ENCODE measurements at places on chromosomes 4 and X.

DNA sequence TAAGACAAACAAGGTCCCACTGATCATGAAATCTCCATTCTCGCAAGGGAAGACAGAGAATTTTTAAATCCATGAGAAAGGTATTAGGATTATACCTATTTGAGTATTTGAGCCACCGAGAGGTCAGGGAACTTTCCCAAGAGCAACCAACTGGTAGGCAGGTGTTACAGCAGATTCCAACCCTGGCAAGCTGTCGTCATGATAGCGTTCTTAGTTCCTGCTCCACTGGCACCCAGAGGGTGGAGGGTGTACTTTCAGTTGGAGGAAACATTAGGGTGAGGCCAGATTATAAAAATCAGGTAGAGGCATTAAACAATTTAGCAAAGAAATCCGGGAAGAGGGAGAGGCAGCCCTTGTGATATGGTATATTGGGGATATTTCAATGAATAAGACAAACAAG lies 23.3 kb downstream of the COQ2 start:
- DNase-seq, result no peak

- DNase-seq, result no peak
These were observed 16.3 kb upstream of the ATP6AP2 start for GRCh38 chrX:40564447-40564846.

- no peak for DNase-seq
These were observed 14.6 kb downstream of the ZNF718 start for GRCh38 chr4:138935-139334.

DNA sequence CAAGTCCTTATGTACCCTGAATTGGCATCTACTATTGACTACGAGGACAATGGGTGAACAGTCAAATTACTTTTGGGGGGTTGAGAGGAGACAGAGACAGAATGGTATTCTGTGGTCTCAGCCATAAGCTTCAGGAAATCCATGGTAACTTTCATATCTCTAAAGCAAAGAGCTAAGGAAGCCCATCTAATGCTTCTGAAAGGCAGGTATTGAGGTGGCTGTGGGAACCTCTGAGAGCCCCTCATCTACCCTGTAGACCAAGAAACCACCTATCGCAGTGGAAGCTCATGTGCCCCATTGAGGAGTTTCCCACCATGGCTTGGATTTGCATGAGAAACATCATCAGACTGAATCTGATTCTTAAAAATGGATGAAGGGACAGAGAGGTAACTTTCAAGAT lies 23.1 kb upstream of the BMP2K start:
- no peak for DNase-seq

DNA sequence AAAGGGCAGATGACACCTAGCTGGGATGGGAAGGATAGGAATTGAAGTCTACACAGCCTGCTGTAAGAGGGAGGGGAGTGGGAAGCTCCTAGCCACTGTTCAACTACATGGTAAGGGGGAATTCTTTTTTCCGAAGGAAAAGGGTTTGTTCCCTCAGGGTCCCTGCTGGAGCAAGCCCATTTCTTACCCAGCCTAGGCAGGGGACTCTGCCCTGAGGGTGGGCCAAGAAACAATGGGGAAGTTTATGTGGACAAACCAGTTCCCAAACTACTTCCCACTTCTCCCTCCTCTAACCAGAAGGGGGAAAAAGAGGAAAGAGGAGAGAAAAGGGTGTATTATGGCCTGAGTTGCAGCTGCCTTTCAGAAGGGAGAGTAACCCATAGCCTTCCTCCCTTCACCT lies 13.5 kb upstream of the VSIG4 start:
- DNase-seq, result no peak

All from non-pigmented ciliary epithelial cell (primary cell).